ENCODE measurements at places on chromosomes 5 and 9. TPM values are rescaled to one million over a fixed set of nuclear protein-coding genes. Genes with fewer than 3 reads are reported as not detected.

Gene TLE1
- total RNA-seq, result 36.4 TPM

Gene SNCB
- 0.64 TPM for total RNA-seq

- DNase-seq, result peak; percentile 65
Observed at GRCh38 chr9:133121915-133122550, 993 bp upstream of the RALGDS start.

- DNase-seq, result no peak
Observed at GRCh38 chr9:128383791-128384190, 12.6 kb downstream of the URM1 start.
